ENCODE measurements at places on chromosomes 1 and 21.

GRCh38 chr21:37759777-37760176 is 156.5 kb downstream of the KCNJ6 start:
- no peak for DNase-seq

DNA sequence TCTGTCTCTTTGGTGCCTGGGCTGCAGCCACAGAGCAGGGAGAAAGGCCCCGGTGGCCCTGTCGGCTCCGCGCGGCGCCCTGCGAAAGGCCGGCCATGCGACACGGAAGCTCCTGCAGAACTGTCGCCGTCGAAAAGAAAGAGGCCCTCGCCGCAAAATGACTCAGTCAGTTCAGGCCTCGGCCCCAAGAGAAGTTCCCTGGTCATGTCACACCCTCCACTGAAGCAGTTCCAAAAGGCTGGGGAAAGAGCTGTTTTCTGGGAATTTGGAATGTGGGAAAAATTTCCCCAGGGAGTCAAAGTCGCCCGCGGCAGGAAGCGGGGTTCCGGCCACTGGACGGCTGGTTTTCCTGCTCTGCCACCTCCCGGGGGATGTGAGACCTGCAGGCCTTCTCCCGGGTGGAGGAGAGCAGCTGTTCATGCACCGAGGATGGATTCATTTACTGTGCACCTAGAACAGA is 115.8 kb upstream of the ZNF678 start:
- DNase-seq: peak; percentile 31

DNA sequence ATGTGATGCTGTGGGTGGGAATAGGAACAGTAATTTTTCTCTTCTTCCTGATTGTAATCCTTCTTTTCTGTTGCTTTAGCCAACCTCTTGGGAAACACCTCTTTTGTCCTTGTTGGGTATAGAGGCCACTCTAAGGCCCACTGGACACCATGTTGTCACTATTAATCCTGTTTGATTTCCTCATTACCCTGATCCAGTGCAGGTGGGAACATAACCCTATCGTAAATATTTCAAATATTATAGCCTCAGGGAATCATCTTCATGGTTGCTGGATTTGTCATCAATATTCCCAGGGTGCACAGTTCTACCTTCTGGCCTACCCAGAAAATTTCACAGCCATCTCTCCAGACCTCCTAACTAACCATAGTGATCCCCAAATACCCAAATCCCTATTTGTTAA is 27.9 kb upstream of the SLC6A9 start:
- no peak for DNase-seq

GRCh38 chr1:209642816-209643215 is 9.4 kb downstream of the LAMB3 start:
- no peak for DNase-seq

- no peak for DNase-seq
Observed at GRCh38 chr21:43912500-43912899, 47.5 kb downstream of the AGPAT3 start.

DNA sequence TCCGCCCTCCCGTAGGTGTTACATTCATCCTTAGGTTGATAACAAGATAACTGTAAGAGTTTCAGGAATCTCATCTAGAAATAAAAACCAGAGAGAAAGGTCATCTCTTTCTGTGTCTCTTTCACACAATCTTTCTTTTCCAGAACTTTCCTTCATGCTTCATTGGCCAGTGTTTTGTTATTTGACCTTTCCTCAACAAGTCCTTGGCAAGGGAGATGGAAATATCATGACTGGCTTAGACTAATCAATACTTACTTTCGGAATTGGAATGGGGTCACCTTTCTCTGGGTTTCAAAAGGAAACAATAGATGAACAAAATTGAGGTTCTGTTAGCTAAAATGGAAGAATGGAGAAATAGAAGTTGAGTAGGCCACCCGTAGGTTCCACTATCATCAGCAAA is 72.9 kb upstream of the PPP2R5A start:
- no peak for DNase-seq

DNA sequence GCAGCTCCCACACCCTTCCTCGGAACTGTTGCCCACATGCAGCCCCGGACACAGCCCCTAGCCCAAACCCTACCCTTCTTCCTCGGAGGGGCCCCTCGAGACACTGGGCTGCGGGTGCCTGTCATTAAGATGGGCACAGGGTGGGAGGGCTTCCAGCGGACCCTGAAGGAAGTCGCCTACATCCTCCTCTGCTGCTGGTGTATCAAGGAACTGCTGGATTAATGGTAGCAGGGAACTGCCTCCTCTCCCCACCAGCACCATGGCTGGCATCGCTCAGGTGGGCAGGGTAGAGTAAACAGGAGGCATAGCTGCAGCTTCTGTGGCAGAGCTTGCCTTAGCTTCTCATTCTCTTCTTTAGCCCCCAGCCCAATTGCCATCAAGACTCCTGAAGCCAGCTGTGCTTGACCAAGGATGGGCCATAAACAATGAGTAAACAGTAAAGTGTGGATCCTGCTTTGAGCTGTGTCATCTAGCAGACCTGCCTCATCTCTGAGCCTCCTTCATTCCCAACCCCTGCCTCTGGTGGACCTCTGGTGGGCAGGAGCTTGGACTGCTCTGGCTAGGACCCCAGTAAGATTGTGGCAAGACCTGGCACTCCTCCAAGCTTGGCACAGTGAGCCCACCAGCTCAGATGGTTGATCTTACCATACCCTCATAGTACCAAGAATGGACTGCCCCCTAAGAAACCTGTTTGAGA is at the start of gene LENEP:
TSS of gene LENEP (plus strand) at position 15 of the 697 bp plus-strand sequence. CDS start at position 37, 22 bp downstream.
- DNase-seq: no peak

DNA sequence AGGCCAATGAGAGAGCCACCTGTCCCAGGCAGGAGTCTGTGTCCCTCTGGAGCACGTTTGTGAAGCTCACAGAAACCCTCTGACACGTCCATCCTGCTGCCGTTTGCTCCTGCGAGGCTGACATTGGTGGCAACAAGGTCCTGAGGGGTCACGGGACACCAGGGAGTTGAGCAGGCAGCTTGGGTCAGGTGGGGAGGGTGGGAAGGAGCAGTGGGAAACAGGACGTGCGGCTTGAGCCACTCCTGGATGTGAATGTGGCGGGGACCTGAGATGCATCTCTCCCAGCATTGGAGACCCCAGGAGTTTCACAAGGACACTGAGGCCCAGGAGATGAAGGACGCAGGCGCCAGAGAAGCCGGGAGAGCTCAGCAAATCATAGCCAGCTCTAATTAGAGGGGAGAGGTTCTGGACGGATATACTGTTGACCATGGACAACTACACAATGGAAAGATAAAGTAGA is 149.0 kb downstream of the PEX14 start:
- no peak for DNase-seq

DNA sequence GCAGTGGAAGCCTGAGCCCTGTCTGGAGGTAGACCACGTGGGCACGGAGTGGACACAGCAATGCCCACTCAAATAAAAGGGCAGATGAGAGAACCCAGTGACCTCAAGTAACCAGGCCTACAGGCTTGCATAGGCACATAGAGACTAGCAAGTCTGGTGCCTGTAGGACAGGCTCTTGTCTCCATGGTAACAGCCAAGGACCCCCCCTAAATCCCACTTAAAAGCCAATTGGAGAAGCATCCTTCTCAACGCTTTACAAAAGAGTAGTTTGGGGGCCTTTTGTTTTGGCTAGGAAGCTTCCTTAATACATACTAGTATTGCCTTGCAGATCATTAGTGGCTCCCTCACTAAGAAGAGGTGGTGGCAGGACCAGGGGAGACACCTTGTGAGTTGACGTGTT is 63.9 kb downstream of the VWA5B1 start:
- DNase-seq: no peak

GRCh38 chr1:112461200-112461871 is 47.4 kb upstream of the WNT2B start:
- DNase-seq: peak; percentile 87

- no peak for DNase-seq
Observed at GRCh38 chr1:3071565-3072390, 2.8 kb downstream of the PRDM16 start.

- no peak for DNase-seq
Observed at GRCh38 chr1:38997034-38997900, 6.2 kb downstream of the AKIRIN1 start.

DNA sequence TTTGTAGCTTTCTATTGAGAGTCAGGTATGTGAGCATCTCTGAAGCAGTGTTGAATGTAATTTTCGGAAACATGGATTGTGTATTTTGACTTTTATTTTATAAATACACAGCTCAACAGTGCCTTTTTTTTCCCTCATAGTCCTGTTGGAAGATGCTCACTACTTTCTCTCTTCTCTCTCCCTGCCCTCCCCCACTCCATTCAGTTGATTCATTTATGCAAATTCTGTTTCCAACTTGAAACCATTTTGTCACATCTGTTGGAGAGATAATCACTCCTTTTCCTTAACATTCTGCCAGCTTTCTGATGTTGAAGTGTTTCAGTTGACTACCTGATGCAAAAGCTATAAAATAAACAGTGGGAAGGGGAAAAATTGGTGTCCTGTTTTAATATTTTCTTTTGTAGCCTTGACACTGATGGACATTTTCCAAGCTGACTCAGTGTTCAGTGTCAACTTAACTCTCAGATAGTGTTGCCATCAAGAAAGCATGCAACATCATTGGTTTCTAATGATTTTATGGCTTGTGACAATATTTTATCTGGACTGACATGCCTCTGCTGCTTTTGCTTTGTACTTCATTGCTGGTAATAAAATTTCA is 194.5 kb downstream of the HS2ST1 start:
- DNase-seq: no peak

DNA sequence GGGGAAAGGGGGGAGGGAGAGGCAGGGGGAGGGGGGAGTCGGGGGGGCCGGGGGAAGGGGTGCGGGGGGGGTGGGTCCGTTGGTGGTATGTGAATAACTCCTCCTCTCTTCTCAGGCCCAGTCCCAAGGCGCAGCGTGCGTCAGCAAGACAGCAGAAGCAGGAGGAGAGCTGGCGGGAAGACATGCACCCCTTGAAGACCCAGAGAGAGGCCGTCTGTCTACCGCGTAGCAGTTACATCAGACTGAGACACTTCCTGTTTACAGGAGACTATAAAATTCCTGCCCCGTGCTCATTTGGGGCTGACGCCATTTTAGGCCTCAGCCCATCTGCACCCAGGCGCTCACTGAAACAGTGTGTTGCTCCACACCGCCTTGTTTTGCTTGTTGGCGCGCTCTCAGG is 55.3 kb downstream of the SETD4 start:
- no peak for DNase-seq

DNA sequence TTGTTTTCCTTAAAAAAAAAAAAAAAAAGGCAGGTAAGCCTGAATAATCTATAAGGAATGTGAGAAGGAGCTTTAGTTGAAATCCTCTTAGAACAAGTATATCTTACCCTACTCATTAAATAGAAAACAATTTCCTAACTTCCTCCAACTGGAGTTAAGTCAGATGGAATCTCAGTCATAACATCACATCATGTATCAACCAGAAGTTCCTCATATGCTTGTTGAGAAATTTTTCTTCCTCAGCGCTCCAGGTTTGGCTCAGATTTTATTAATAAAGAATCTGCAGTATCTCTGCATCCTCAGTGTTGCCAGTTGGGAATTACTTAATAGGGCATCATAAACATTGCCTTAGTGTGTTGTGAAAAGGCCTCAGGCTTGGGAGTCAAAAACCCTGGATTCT is 37.6 kb downstream of the DUSP10 start:
- DNase-seq: no peak

DNA sequence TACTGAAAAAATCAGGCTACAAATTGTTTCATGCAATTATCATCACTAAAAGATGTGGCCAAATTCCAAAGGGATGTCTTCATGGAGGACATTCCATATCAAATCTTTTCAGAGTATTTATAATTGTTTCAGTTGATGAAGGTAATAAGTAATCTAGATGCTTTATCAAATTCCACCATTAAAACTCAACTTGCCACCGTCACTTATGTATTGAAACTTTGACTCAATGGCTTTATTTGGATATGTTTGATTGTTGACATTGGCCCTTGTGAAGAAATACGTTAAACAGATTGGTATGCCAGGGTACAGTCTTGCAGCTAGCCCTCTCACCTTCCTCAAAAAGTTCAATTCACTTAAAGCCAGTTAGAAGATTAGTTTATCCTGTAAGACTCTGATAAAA is 32.2 kb upstream of the PALMD start:
- no peak for DNase-seq

Measured in PC-9 (cell line).